ENCODE measurements at places on chromosomes 5 and 9.

DNA sequence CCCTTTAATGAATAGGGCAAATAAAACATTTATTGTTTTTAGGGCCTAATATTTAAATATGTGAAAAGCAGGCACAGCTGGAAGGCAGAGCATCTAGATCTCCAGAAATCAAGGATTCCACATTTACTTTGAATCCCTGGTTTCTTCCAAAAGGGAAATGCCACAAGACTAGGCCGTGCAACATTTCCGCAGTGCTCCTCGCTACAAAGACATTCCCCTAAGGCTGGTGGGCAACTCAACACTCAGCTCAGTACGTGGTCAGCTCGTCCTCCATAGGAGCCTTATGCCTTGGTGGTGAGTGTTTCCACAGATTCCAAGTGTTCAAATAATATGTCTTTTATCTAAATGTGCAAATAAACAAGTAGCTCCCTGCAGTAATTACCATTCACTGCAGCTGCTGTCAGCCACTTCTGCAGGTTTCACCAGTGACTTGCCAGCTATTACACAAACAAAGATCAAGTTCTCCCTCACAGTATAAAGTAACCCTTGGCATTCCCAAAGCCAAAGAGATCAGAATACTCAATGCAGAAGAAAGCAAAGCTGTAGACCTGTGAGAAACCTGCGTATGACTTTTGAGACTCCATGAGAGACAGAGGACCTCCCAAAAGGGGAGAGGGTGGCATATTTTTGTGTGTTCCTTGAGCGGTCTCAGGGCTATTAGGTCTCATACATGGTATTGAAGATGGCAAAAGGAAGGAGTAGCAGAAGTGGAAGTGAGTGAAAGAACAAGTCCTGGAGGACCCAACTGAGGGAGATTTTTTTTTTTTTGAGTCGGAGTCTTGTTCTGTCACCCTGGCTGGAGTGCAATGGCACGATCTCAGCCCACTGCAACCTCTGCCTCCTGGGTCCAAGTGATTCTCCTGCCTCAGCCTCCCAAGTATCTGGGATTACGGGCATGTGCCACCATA lies 38.0 kb upstream of the TENT2 start:
- no peak for DNase-seq

DNA sequence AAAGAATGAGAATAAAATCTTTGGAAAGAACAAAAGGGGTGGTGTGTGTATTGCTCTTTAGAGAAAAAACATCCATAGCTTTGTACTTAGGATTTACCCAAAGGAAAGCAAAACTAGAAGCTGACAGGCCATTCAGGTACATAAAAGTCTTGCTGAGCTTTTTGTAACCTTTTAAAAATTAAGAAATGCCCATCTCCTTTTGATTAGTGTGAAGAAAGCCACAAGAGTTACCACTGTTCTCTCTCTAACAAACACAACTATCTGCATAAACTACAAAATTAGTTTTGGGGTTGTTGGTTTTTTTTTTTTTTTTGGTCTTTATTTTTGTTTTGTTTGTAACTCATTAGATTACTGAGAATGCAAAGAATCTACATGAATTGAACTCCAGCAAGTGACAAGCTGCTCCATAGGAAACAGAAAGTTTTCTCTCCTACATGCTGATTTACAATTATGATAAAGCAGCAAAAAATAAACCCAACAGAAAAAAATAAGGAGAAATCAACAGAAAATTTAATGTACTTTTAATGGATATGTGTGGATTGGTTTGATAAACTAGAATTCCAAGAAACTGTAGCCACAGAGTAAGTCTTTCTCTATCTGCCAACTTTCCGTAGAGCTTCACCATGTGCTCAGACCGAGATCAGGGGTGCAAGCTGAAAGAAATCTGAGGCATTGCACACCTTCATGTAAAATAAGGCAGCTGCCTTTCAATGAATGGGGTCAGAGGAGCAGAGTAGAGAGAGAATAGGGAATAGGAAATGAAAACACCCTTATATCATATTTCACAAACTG lies 12.3 kb downstream of the BAAT start:
- no peak for DNase-seq

GRCh38 chr9:133740911-133741310 lies 2.8 kb upstream of the SARDH start:
- no peak for DNase-seq

GRCh38 chr5:79955356-79955895 lies 35.6 kb downstream of the MTX3 start:
- DNase-seq: no peak

DNA sequence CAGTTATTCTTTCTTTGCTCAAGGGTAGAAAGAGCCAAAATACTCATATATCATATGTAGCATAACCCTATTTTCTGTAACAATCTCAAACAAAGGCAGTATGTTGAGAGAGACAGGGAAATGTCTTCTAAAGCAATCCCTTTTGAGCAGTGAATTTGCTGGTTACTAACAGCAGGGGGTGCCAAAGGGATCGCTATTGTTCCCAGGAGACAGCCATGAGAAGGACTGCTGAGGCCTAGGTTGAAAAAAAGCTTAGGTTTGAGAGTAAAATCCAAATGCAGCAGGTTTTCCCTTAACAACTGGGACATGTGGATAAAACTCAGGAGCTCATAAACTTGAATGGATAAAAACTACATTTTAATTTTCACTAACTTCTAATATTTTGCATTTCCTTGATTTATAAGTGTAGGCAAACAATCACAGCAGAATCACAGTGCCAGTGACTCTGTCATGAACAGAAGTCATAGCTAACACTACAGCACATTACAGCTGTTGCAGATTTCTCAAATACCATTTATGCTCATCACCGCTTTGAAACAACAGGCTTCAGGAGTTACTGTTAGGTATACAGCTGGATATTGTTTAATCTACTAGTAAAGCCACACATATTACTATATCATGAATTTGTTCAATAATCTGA lies 148.4 kb downstream of the MAPKAP1 start:
- peak; percentile 72 for DNase-seq

- DNase-seq: no peak
Measured at GRCh38 chr5:169670769-169671525, 33.9 kb downstream of the DOCK2 start.

DNA sequence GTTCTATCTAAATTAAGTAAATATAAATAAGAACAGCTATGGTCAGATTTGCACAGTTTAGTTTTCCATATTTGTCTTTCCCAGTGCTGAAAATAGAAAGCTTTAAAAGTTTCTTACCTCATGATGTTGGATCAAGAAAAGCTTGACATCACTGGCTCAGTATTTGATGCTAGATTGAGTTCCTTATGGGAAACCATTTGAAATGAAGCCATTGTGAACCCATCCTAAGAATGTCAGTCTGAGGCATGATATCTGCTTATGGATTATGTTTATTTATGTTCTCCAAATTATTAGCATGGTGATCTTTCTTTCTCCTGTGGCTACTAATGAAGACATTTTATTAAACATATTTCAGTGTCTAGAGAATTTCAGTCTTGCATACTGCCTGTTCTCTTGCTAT lies 143.0 kb downstream of the ADAMTSL1 start:
- DNase-seq: no peak

DNA sequence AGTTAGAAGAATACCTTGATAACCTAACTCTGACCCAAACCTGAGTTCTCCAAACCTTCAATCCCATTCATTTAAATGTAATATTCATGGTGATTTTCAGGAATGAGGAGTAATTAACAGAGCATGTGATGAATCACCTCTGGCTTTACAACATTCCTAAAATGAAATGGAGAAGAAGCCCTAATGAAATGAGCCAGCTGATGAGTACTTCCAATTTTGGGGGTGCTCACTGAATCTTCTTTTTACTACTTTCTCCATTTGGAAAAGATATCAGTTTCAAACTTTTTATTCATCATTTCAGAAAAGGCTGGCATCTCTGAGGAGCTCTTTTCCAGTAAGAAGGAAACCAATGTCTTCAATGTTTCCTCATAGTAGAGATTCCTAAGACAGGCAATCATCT lies 2.9 kb upstream of the SPINK5 start:
- DNase-seq: no peak

- DNase-seq: no peak
Measured at GRCh38 chr5:177963966-177964365, 32.1 kb downstream of the PROP1 start.

- DNase-seq: no peak
Measured at GRCh38 chr9:123639743-123640142, 283.7 kb downstream of the CRB2 start.
